Bronchial epithelial cell (primary cell): ENCODE measurements at places on chromosomes 12 and 14. TPM values are rescaled to one million over a fixed set of nuclear protein-coding genes. Genes with fewer than 3 reads are reported as not detected.

Gene ACOT6
- not detected in 2 replicates for total RNA-seq

Gene KRT79
- total RNA-seq = under 0.01 and 0.26 TPM in 2 replicates

Gene AMN
- 4.2 and 6.5 TPM in 2 replicates for total RNA-seq

Gene KRT85
- total RNA-seq = not detected in 2 replicates

Gene GLIPR1L2
- total RNA-seq = 0.26 and 0.64 TPM in 2 replicates

Gene SIX1
- total RNA-seq = 5.3 and 6.5 TPM in 2 replicates
